Osteocyte (in vitro differentiated cells): ENCODE measurements at places on chromosomes 1 and 21.

DNA sequence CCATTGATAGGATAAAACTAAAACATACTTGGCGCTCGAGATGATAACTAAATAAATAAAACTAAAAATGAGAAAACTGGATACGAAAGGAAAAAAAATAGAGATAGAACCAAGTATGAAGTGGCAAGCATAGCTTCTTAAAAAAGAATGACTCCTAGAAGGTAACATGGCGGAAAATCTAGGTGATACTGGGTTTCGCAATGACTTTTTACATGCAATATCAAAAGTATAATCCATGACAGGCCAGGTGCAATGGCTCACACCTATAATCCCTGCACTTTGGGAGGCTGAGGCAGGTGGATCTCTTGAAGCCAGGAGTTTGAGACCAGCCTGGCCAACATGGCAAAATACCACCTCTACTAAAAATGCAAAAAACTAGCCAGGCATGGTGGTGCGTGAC, 70.7 kb downstream of the ACBD6 start:
- DNase-seq = no peak

- no peak for DNase-seq
Observed at GRCh38 chr1:47638713-47639112, 200.9 kb downstream of the FOXD2 start.

GRCh38 chr1:146010126-146010738, 11.3 kb downstream of the HJV start:
- no peak for DNase-seq

GRCh38 chr1:184032930-184033418, 4.6 kb downstream of the COLGALT2 start:
- DNase-seq = no peak

GRCh38 chr1:84855168-84855567, 37.8 kb downstream of the LPAR3 start:
- DNase-seq = no peak

DNA sequence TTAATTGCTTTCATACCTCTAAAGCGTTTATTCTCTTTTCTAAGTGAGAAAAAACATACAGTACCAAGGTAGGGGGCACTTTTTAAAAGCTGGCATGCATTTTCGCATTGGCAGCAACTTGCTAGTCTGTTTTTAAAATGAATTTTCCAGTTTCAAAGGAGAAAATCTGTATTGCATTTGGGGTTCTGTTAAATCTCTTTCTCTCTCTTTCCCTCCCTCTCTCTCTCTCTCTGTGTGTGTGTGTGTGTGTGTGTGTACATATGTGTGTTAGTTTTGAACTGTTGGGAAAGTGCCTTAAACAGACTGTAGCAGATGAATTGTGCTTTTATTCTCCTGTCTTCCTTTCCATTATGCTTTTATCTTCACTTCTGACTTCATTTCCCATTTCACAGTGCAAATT, 7.3 kb downstream of the NIBAN1 start:
- no peak for DNase-seq

- no peak for DNase-seq
Observed at GRCh38 chr1:212167098-212167497, 118.1 kb upstream of the PPP2R5A start.

DNA sequence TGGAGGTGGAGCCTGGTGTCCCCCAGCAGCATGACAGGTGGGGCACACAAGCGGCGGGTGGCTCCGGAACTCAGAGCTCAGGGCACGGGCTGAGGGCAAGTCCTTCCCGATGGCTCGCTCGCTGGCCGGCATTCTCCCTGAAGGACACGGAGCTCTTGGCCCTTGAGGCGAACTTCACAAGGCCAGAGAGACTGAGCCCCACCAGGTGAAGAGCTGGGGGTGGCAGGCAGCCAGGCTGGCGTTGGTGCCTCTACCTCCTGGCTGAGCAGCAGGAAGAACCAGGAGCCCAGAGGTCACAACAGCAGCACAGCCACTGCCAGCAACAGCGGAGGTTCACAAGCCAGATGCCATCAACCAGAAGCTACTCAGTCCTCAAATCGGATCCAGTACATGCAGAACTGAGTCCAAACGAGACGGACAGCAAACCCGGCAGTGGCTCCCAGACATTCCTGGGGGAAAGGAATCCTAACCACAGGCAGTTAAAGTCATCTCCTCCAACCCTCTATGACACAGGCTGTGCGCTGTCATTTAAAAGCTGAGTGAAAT, 54.1 kb downstream of the NPHP4 start:
- DNase-seq = peak; percentile 83

GRCh38 chr1:46464915-46465314, 24.7 kb upstream of the DMBX1 start:
- DNase-seq = no peak

GRCh38 chr1:54485416-54485815, 62.6 kb upstream of the ACOT11 start:
- no peak for DNase-seq

- DNase-seq = no peak
Observed at GRCh38 chr1:198497326-198498102, 43.0 kb downstream of the ATP6V1G3 start.

DNA sequence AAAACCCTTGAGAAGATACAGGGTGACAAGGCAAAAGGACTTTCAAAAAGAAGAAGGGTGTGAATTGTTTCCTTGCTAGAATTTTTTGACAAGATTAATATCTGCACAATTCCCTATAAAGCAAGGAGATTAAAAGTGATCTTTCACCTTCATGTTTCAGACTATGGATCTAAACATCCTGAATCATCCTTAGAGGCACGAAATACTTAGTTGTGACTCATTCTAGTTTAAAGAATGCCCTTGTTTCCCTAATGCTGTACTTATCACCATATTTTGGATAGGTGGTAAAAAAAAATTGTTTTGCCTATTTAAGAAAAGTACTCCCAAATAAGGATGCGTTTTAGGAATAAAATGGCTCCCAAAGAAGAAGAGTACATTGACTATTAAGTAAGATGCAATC, 415.1 kb downstream of the LRRIQ3 start:
- no peak for DNase-seq

DNA sequence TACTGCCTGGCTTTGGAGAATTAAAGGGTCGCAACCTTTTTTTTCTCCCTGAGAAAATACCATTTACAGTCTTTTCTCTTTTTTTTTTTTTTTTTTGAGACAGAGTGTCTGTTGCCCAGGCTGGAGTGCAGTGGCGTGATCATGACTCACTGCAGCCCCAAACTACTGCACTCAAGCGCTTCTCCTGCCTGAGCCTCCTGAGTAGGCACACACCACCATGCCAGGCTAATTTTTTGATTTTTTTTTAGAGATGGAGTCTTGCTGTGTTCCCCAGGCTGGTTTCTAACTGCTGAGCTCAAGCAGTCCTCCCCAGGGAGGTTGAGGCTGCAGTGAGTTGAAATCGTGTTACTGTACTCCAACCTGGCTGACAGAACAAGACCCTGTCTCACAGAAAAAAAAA, 24.6 kb downstream of the UBE4B start:
- DNase-seq = no peak

GRCh38 chr1:110035236-110035752, 870 bp downstream of the STRIP1 start:
- no peak for DNase-seq
